NCI-H1694 (cell line): ENCODE measurements at places on chromosomes 11 and 22.

- no peak for DNase-seq
Observed at GRCh38 chr11:73239571-73240189, 21.6 kb downstream of the P2RY2 start.

GRCh38 chr11:115280775-115281174 lies 223.4 kb downstream of the CADM1 start:
- DNase-seq, result no peak

DNA sequence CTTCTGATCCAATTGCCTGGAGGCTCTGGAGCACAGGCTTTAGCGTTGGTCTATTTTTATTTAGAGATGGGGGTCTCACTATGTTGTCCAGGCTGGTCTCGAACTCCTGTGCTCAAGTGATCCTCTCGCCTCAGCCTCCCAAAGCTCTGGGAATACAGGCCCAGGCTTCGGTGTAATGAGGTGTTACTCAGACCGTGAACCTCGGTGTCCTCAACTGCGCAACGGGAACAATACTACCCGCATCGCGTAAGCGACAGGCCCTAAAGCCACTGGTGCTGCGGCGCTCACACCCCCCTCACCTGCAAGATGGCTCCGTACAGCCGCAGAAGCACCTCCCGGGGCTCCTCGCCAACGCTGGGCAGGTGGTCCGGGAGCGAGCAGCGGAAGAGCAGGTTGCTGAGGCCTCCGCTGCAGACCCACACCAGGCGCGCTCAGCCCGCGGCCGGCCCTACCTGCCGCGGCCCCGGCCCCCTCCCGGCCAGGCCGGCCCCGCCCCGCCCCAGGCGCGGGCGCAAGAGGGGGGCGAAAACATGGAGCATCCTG lies 628 bp downstream of the CHKB start:
- no peak for DNase-seq

- no peak for DNase-seq
Observed at GRCh38 chr11:28227460-28227859, 119.3 kb downstream of the METTL15 start.

- DNase-seq, result no peak
Observed at GRCh38 chr11:20388096-20389055, 860 bp downstream of the PRMT3 start.

- no peak for DNase-seq
Observed at GRCh38 chr22:49699476-49699875, 128.2 kb downstream of the BRD1 start.

DNA sequence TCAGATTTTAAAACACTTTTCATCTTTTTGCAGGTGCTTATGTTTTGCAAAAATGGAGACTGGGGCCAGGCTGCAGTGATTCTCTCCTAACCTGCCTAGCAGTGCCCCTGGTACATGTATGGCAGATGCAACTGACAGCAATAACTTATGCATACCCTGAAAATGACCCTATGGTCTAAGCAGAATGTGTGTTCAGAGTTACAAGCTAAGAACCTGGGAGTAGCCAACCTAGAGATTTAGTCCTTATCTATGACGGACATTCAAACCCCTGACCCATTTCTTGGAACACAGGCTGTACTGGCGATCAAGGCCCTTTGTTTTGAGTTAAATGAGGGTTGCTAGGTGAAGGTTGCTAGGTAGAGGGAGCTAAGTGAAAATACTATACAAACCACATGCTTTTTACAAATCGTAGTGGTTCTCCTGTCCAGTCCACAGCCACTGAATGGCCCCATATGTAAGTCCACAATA lies 184.9 kb upstream of the SESN3 start:
- DNase-seq, result no peak

DNA sequence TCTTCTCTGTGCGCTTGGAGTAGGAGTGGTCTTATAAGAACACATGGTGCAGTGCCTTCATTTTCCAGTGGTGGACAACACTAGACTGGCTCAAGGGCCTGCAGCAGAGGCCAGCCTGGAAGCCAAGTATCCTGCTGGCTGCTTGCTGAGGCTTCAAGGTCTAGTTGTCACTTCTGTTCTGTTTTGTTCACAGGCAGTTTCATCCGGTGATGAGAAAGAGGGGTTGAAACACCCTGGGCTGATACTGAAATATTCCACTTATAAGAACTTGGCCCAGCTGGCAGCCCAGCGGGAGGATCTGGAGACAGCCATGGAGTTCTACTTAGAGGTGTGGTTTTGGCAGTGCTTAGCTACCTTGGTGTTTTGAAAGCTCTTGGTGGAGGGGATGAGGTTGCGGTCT lies 29.8 kb downstream of the CABIN1 start:
- no peak for DNase-seq

DNA sequence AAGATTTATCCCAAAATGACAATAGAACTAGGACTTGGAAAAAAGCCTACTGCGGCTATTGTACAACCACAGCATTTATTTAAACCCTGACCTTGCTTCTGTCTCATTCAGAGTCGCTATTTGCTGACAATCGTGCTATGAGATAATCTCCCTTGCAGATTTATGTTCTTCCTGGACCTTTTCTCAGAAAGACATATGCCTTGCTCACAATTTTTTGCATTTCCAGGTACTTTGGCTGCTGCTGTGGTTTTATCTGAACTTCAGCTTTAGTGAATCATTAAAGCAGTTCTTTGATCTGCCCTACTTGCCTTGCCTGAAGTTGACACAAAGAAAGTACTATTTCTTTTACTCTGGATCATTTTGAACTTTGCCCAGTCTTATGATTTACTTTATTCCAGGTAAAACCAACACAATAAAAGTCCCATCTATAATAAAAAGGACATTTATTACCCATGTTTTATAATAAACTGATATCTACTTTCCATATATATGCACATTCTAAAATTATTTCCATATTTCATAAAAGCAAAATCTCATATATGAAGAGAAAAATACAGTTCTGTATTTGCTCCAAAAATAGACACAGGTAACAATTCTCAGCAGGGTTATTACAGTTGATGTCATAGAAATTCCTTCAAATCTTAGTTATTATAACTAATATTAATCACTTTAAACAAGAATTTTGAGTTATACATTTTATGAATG lies 63.4 kb upstream of the CARD18 start:
- no peak for DNase-seq

GRCh38 chr11:111982541-111983186 lies 42.5 kb upstream of the DLAT start:
- DNase-seq, result no peak

GRCh38 chr22:41731609-41732008 lies 32.3 kb downstream of the MEI1 start:
- no peak for DNase-seq

DNA sequence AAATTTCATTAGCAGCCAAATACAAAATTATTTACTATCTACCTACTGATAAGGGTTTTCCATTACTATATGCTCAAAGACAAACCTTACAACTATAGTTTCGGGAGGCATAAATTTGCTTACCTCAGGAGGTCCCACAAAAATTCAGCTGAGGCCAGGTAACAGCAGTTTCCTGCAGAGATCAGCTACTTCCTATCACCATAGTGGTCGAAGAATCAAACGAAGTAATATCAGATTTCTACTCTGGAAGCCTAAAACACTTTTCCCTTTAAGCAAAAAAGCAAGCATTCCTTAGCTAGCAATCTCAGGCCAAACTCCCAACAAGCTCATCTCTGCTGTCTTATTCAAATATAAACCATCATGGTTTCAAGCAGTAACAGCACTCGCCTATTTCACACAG lies 3.1 kb downstream of the NAP1L4 start:
- no peak for DNase-seq

GRCh38 chr22:34135749-34136148 lies 215.5 kb upstream of the LARGE1 start:
- no peak for DNase-seq

GRCh38 chr11:16011396-16011795 lies 344.9 kb downstream of the SOX6 start:
- no peak for DNase-seq

DNA sequence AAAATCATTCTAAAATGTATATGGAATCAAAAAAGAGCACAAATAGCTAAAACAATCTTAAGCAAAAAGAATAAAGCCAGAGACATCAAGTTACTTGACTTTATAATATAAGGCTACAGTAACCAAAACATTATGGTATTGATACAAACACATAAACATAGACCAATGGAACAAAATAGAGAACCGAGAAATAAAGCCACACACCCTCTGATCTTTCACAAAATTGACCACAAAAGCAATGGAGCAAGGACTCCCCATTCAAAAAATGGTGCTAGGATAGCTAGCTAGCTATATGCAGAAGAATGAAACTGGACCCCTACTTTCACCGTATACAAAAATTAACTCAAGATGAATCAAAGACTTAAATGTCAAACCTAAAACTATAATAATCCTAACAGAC lies 43.2 kb downstream of the GLYATL2 start:
- DNase-seq, result no peak

GRCh38 chr22:27370269-27370668 lies 431.3 kb downstream of the MN1 start:
- DNase-seq, result no peak

DNA sequence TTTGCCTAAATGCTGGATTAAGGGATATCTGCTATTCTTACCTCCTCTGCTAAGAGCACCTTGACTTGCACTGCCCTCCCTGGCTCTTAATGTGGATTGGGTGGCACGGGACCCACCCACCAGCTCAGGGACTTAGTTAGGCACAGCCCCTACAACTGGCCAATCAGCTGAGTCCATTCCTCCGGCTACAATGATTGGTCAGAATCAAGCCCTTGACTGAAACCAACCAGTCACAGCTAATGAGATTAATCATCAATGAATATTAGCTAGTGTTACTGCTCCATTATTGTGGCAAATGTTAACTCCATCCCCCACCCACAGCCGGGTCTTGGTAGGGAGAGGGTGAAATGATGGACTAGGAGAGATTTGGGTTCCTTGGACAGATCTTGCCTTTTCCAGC lies 328.0 kb downstream of the MN1 start:
- no peak for DNase-seq

DNA sequence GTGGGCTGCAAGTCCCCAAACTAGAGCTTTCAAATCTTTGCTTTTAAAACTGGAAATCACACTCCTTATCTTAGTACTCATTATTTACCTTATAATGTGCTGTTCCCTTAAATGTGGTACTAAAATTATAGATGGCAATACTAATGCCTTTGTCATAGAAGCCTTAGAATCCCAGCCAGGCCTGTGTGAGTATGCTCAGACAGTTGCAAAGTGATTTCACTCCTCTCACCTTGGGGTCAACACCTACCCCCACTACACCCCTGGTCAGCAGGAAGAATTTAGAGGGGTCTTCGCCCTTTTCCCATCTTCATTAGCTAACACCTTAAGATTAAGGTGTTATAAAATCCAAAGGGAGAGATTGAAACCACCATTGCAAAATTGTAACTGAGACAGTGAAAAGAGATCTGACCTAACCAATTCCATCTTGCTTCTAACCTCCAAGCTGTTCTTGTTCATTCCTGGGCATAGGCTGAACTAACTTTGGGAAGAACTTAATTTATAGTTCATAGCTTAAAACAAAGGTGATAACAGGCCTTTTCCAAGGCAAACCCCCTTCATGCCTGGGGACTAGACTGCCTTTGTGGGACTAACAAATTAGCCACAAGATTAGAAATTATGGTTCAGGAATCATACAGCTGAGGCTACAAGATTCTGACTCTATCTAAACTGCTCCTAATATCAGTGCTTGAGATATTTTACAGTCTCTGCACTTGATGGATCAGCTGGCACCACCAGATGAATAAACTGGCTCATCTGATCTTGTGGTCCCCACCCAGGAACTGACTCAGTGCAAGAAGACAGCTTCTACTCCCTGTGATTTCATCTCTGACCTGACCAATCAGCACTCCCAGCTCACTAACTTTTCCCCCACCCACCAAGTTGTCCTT lies 10.4 kb upstream of the MRPL17 start:
- DNase-seq, result no peak

- no peak for DNase-seq
Observed at GRCh38 chr11:96204366-96204659, 138.7 kb downstream of the MAML2 start.

DNA sequence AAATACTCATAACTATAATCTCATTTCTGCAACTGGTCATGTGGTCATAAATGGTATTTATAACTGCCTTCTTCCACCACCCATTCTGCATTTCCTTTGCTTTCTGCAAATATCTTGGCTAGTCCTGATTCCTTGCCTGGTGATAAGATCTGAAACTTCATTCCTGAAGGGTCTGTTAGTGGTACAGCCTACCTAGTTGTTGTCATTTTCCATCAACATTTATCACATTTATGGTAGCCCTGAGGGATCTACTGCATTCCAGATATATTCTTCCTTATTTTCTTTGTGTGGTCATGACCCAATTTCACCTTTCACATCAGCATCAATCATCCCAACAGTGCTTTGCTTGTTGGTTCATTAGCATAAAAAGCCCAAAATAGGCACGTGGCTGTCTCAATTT lies 50.1 kb downstream of the DDX6 start:
- DNase-seq, result no peak

DNA sequence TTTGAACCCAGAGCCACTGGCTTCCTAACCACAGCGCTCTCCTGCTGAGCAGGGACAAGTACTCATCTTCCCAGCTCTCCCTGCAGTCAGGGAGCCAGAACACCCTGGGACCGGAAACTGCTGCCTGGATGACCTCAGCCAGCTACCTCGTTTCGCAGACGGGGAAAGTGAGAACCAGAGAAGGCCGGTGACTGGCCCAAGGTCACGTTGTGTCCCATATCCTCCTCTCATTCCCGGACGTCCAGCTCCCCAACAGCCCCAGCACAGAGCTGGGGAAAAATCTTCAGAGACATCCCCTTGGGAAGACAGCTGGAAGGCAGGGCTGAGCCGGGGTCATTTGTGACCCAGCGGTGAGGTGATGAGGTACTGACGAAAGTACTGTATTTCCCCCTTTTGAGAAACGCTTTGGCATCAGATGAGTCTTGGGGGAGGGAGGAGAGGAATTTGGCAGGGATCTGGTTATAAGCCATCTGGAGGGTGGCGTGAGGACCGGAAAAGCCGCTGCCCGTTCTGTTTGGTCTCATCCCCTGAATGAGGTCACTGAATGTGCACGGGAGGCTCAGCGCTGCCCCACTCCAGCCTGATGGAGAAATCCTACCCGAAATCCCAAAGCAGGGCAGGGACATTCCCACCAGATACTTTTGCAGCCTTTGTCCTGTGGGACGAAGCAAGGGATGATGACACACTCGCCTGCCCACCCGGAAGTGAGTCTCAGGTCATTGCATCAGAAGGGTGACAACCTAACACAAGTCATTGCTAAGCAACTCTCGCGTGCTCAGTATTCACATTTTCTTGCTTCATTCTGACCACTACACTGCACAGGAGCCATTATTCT lies 41.1 kb downstream of the LIF start:
- DNase-seq, result peak; percentile 17

- peak; percentile 27 for DNase-seq
Observed at GRCh38 chr11:110061296-110061695, 31.9 kb upstream of the ZC3H12C start.
